ENCODE measurements at places on chromosomes 3 and 15. TPM values are rescaled to one million over a fixed set of nuclear protein-coding genes. Genes with fewer than 3 reads are reported as not detected.

GRCh38 chr15:61499376-61499775 lies 270.3 kb upstream of the RORA start:
- DNase-seq: no peak

- DNase-seq: peak; percentile 42
Observed at GRCh38 chr15:91055548-91056331, 33.3 kb upstream of the VPS33B start.

The GOLGA8S gene
- 0.40 TPM for total RNA-seq

GRCh38 chr15:57565311-57565710 lies 26.4 kb upstream of the MYZAP start:
- no peak for DNase-seq

GRCh38 chr15:87733977-87734376 lies 522.6 kb downstream of the NTRK3 start:
- DNase-seq: no peak

DNA sequence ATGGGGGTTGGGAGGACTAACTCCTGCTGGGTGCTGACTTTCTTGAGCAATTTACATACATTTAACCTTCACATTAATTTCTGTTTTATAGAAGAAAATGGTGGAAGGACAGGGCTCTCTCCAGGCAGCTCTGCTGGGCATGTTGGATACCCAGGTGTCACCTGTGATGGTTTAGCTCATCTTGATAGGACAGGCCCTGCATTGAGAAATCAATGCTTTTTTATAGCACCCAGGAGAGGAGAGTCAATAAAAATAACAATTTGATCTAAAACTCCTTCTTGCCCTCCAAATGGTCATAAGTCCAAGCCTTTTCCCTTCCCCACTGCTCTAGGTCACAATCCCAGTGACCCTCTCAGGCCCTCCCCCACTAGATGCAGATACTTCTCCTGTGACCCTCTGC lies 48.3 kb upstream of the RBP1 start:
- no peak for DNase-seq

The FBXO22 gene
- total RNA-seq: 23.3 TPM

The BNC1 gene
- total RNA-seq: 1.2 TPM

DNA sequence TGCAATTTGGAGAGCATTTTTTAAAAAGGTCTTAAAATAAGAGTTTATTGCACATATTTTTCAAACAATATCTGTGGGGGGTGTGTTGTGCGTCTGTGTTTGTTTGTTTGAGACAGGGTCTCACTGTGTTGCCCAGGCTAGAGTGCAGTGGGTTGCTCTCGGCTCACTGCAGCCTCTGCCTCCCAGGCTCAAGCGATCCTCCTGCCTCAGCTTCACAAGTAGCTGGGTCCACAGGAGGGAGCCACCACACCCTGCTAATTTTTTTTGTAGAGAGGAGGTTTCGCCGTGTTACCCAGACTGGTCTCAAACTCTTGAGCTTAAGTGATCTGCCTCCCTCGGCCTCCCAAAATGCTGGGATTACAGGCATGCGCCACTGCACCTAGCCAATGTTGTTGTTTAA lies 2.7 kb downstream of the MLF1 start:
- DNase-seq: no peak

DNA sequence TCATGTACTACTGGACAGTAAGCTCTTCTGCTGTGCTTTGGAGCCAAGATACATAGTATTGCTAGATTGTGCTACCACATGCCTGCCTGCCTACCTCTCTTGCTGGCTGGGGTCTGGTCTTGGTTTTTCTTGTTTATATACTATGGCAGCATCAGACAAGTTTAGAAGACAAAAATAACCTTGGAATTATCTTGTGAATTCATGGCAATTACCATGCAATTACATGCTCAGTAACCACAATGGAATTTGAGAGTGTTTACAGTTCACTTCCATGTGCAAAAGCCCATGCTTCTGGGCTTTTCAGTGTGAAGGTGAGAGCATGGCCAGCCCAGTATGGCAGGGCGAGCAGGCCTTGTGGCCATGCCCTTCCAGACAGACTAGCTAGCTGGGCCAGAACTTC lies 48.0 kb upstream of the C15orf61 start:
- no peak for DNase-seq

DNA sequence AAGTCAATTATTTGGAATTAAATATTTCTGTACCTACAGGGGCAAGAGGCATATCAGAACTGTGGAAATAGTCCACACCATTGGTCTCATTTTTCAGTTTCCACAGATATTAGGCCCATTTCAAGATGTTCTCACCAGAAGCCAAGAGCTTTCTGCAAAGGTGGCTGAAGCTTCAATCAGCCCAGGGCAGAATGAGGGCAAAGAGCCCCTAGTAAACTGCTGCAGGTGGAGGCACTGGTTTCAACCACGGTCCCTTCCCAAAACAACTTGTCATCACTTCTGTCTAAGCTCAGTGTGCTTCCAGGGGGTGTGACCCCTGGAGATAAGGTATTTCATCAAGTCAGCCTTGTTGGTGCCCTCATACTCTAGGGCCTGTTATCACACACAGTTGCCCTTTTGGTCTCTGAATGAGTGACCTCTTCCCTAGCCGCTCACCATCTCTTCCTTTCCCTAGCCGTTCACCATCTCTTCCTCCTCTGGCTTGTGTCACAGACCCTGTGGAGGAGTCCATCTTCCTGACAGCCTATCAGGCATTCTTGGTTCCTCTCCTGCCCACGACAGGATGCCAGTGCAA lies 21.2 kb downstream of the IL17RD start:
- no peak for DNase-seq

- DNase-seq: no peak
Observed at GRCh38 chr3:105899516-105899915, 30.7 kb upstream of the CBLB start.

DNA sequence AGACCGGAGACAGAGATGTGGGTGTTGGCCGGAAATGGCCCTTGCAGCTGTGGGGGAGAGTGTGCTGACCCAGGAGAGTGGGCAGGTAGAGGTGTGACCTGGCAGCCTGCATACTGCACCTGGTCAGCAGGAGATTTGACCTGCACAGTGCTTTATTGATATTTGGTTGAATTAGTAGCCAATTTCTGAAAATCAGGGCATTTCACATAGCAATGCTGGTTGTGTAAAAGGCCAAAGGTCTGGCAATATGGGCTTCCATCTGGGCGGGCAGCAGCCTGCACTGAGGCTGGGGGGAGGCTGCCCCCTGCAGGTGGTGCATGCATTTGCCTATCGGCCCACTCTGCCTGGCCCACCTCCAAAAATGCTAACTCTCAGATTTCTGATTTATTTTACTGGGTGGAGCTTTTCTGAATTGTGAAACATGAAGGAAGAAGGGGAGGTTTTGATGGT lies 9.4 kb upstream of the MGLL start:
- DNase-seq: peak; percentile 73

The PPP4R2 gene
- 53.1 TPM for total RNA-seq

The AGTR1 gene
- 2.2 TPM for total RNA-seq

DNA sequence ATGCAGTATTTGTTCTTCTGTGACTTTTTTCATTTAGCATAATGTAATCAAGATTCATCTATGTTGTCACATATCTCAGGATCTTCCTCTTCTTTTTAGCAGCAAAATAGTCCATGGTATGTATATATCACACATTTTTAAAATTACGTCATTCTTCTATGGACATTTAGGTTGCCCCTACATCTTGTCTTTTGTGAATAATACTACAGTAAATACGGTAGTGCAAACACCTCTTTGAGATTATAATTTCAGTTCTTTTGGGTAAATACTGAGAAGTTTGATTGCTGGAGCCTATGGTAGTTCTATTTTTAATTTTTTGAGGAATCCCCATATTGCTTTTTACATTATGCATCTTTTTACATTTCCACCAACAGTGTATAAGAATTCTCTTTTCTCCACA lies 1174.9 kb downstream of the NSUN3 start:
- no peak for DNase-seq

The CCDC39 gene
- not detected for total RNA-seq

The GOLGA8T gene
- 0.27 TPM for total RNA-seq

GRCh38 chr15:62624547-62625378 lies 417.8 kb upstream of the TPM1 start:
- no peak for DNase-seq
